ENCODE measurements at places on chromosomes 12 and 14. TPM values are rescaled to one million over a fixed set of nuclear protein-coding genes. Genes with fewer than 3 reads are reported as not detected.

Gene BAZ1A
- 70.3 TPM for total RNA-seq

Gene ZFHX2
- 4.8 TPM for total RNA-seq

Gene PIK3C2G
- total RNA-seq: not detected

Gene TAS2R31
- 5.2 TPM for total RNA-seq

Gene CPNE8
- 0.90 TPM for total RNA-seq

Gene ACOT6
- total RNA-seq: not detected

Gene GYS2
- total RNA-seq: not detected

GRCh38 chr14:84323450-84323849 is 1206.5 kb upstream of the FLRT2 start:
- peak; percentile 27 for DNase-seq
- H3K4me1 ChIP-seq: peaks cover 14% of the 10 kb centered on the region
- H3K36me3 ChIP-seq: no peaks in the 10 kb centered on the region
- peak overlapping the region; percentile 6 for H3K27ac ChIP-seq
- no peak overlapping the region for H3K4me3 ChIP-seq

- peaks cover 12% of the 10 kb centered on the region for H3K4me1 ChIP-seq
- H3K27ac ChIP-seq: no peak overlapping the region
- peak; percentile 58 for DNase-seq
- no peak overlapping the region for H3K4me3 ChIP-seq
These were observed 10.0 kb downstream of the PGF start for GRCh38 chr14:74945261-74945851.

GRCh38 chr14:32497248-32497647 is 168.2 kb downstream of the AKAP6 start:
- H3K4me3 ChIP-seq: no peak overlapping the region
- no peaks in the 10 kb centered on the region for H3K4me1 ChIP-seq
- no peaks in the 10 kb centered on the region for H3K36me3 ChIP-seq
- no peak overlapping the region for H3K27ac ChIP-seq
- no peaks in the 10 kb centered on the region for H3K27me3 ChIP-seq

DNA sequence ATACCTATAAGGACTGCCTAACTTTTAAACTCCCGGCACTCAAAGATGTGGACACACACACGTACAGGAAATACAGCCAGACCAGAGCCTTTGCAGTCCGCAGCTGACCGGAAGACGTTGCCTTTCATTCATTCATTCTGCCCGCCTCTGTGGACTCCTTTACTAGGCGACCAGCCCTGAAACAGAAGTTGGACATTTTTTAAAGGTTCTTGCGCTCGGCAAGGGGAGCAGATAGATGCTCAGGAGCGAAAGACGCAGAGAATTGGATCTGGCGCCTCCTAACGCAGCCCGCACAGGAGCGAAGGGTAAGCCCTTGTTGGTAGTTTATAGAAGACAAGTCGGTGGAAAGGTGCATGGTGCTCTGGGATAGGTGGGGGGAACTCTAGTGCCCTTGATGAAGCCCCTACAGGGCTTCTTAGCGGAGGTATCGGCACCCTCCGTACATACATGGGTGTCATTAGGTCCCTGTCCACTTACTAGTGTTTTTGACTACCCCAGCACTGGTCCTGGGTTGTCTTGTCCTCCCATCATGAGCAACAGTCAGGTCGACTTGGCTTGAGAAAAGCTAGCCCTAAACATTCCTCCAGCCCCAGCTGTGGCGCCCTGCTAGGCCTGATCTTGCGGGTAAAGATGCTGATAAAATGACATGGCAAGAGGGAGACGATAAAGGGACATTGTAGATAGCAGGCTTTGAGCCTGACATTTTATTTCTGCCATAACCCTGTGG is at the start of gene KDM2B:
TSS of gene KDM2B (minus strand) at position 65 of the 727 bp plus-strand sequence. CDS start 112 bp downstream, outside the sequence.
- H3K27me3 ChIP-seq: no peaks in the 10 kb centered on the region
- peak within 1 kb of the TSS; percentile 80 for H3K4me3 ChIP-seq
- H3K4me1 ChIP-seq: peaks cover 45% of the 10 kb centered on the region
- no peak for DNase-seq

DNA sequence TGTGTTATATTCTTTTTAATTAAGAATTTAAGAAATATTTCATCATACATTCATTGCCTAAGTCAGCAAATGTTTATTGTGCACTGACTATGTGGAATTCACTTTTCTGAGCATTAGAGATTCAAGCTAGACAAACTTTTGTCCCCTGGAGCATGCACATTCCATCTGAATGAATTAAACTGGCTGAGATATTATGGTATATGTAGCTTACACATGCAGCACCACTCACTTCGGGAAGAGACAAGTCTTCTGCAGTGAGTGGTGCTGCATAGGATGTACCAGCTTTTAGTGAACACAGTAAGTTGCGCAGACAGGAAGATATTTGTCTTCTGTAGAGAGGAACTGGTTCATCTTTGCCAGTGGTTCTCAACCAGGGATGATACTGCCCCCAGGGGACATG is 318.4 kb downstream of the SYT1 start:
- H3K36me3 ChIP-seq: no peaks in the 10 kb centered on the region
- peak overlapping the region; percentile 44 for H3K27ac ChIP-seq
- H3K4me3 ChIP-seq: no peak overlapping the region
- H3K27me3 ChIP-seq: no peaks in the 10 kb centered on the region

GRCh38 chr14:87581298-87581697 is 411.7 kb downstream of the GALC start:
- no peak overlapping the region for H3K4me3 ChIP-seq
- H3K36me3 ChIP-seq: no peaks in the 10 kb centered on the region
- H3K4me1 ChIP-seq: no peaks in the 10 kb centered on the region
- no peak overlapping the region for H3K27ac ChIP-seq

GRCh38 chr14:40053416-40053815 is 621.2 kb upstream of the FBXO33 start:
- no peak overlapping the region for H3K27ac ChIP-seq
- no peaks in the 10 kb centered on the region for H3K36me3 ChIP-seq
- H3K4me3 ChIP-seq: no peak overlapping the region
- no peaks in the 10 kb centered on the region for H3K27me3 ChIP-seq
- no peaks in the 10 kb centered on the region for H3K4me1 ChIP-seq

- H3K27ac ChIP-seq: no peak overlapping the region
- H3K27me3 ChIP-seq: no peaks in the 10 kb centered on the region
- peaks cover 45% of the 10 kb centered on the region for H3K36me3 ChIP-seq
- no peak overlapping the region for H3K4me3 ChIP-seq
- no peak for DNase-seq
These were observed 15.2 kb downstream of the GOLGA3 start for GRCh38 chr12:132813443-132813842.

- no peak overlapping the region for H3K4me3 ChIP-seq
- peaks cover 7% of the 10 kb centered on the region for H3K4me1 ChIP-seq
- no peaks in the 10 kb centered on the region for H3K36me3 ChIP-seq
- no peaks in the 10 kb centered on the region for H3K27me3 ChIP-seq
- no peak overlapping the region for H3K27ac ChIP-seq
These were observed 96.4 kb downstream of the SCARB1 start for GRCh38 chr12:124767066-124767821.

- peak; percentile 92 for DNase-seq
- H3K36me3 ChIP-seq: no peaks in the 10 kb centered on the region
- no peaks in the 10 kb centered on the region for H3K27me3 ChIP-seq
- H3K27ac ChIP-seq: peak overlapping the region; percentile 91
- H3K4me3 ChIP-seq: no peak overlapping the region
- H3K4me1 ChIP-seq: peaks cover 46% of the 10 kb centered on the region
These were observed 430.5 kb upstream of the SOX5 start for GRCh38 chr12:24379861-24380521.
